ENCODE measurements at places on chromosomes 1 and 21. TPM values are rescaled to one million over a fixed set of nuclear protein-coding genes. Genes with fewer than 3 reads are reported as not detected.

GRCh38 chr1:107867897-107868296, 97.1 kb downstream of the VAV3 start:
- no peak for DNase-seq

- no peak for DNase-seq
Measured at GRCh38 chr21:29637134-29637533, 302.7 kb downstream of the GRIK1 start.

- DNase-seq = no peak
Measured at GRCh38 chr1:180387413-180387812, 115.0 kb downstream of the ACBD6 start.

DNA sequence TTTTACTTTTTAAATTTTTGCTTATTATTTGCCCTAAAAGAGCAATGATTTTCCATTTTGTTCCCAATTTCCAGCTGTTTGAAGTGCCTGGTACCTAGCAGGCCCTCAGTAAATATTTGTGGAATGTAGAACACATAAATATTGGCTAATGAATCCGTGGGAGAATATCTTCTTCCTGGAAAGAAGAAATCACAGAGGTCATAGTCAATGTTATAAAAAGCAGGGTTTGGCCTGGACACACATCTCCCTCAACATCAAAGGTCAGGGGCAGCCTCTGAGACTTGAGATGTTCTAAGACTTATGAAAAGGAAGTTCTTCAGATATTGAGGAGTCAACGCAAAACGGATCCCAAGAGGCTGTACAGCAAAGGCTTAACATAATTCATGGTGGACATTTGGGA, 358.1 kb downstream of the HHAT start:
- no peak for DNase-seq

DNA sequence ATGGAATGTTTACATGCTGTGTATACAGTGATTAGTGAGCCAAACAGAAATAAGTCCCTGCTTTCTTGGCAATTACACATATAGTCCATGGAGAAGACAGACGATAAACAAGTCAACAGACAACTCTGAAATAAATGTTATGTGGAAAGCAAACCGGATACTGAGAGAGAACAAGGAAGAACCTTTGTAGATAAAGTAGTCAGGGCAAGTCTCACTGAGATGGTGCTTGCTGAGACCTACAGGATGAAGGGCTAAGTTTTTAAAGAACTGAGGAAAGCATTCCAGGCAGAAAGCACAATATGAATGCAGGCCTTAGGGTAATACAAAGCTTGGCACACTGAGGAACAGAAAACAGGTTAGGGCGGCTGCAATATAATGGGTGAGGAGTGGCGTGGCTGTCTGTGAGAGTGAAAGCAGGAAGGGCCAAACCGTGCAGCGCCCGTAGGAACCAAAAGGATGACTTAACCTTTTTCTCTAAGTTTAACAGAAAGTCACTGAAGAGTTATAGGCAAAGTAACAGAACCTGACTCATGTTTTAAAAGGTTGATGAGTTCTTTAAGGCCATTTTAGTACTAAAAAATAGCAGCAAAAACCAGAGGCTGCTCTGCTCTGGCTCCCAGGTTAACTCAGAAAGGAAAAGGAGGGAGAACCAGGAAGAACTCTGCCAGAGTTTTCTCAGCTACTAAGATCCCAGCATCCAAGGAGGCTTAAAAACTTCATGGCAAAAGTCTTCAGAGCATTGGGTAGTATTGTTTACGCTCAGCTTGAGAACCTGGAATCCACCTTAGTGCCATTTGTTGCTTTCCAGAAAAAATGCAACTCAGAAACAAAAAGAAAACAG, 8.7 kb upstream of the TTF2 start:
- DNase-seq = no peak

DNA sequence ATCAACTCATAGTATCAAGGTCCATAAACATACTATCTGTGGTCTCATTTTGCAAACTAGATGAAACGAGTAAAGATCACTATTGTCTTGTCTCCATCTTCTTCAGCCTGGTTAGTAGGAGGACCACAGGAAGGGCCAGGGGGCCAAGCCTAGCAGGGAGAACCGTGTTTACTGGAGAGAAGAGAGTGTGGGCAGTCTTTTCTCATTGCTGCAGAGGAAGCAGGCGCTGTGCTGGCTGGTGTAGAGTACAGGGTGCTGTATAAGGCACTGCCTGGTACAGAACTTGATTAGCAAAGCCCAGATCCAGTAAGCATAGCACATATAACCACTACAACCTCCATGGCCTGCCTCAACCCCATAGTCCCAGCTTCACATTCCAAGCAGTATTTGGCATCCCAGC, 10.0 kb upstream of the B4GALT3 start:
- DNase-seq = no peak

DNA sequence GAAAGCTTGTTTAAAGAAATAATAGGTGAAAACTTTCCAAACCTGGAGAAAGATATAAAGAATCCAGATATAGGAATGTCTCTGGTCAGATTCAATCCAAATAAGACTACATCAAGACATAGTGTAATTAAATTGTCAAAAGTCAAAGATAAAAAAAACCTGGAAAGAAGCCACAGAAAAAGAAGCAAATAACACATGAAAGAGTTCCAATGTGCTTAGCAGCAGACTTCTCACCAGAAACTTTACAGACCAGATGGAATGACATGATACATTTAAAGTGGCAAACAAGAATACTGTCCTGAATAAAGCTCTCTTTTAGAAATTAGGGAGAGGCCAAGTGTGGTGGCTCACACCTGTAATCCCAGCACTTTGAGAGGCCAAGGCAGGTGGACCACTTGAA, 1039.9 kb downstream of the KCNT2 start:
- no peak for DNase-seq

- no peak for DNase-seq
Measured at GRCh38 chr1:107963601-107964335, 1.2 kb downstream of the VAV3 start.

Gene NPHS2
- total RNA-seq = not detected

Gene HTR1D
- not detected for total RNA-seq
